ENCODE measurements at places on chromosomes 2 and 18.

DNA sequence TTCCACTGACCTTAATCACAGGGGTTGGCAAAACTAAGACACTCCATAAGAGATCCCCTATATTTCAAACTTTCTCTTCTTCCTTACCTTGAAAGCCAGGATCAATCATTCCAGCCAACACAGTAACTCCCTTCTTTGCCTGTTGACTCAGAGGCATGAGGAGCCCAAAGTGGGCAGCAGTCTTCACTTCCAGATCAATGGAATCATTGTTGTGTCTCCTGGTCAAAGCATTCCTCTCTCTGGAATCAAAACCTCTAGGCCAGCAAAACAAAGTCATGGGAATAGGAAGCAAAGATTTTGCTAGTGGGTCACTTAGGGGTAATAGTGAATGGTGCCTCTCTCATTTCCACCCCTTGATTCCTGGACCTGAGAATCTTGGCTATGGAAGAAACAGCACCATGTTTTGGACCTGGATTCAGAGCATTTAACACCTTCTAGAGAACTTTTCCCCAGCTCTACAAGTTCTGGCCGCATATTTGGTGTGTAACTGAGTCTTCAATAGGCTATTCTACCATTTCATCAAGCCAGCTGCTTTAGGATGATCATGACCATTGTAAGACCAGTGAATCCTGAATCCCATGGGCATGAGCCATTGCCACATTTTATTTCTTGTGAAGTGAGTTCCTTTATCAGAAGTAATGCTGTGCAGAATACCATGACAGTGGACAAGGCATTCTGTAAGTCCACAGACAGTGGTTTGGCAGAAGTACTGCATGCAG, 65.7 kb upstream of the SERPINE2 start:
- DNase-seq, result no peak

DNA sequence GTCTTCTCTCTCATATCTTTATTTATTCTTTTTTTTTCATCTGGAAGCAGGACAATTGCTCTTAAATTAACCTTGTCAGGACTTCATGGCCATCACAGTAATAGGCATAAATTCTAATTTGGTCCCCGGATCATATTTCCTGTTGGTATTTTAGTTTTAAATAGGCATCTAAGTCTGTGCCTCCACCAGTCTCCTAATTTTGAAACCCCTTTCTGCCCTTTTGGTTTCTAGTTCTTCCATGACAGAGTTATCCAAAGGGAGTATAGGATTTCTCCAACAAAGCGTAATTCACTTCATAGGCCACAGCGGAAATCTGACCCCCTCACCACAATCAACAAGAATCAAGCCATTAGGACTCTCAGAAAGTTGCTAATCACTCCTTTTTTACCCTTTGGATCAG, 3.8 kb downstream of the EPHA4 start:
- no peak for DNase-seq

GRCh38 chr2:54768772-54769428, 45.4 kb downstream of the EML6 start:
- peak; percentile 57 for DNase-seq

GRCh38 chr2:199895406-199895805, 15.7 kb upstream of the C2orf69 start:
- no peak for DNase-seq

DNA sequence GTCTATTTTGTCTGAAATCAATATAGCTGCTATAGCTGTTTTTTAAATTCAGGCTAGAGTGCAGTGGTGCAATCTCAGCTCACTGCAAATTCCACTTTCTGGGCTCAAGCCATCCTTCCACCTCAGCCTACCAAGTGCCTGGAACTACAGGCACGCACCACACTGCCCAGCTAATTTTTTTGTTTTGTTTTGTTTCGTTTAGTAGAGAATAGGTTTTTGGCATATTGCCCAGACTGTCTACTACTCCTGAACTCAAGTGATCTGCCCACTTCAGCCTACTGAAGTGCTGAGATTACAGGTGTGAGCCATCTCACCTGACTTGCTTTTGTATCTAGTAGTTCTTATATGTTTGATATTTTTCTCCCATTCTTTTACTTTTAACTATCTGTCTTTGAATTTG, 259.7 kb downstream of the CDH19 start:
- DNase-seq, result no peak

- DNase-seq, result no peak
These were observed at the start of gene ASIC4 for GRCh38 chr2:219514196-219514761. Gene ASIC4 (plus strand): TSS chr2:219514482. CDS start chr2:219514725, 243 bp downstream.

- no peak for DNase-seq
These were observed 59.8 kb downstream of the MARCHF4 start for GRCh38 chr2:216312441-216312840.

DNA sequence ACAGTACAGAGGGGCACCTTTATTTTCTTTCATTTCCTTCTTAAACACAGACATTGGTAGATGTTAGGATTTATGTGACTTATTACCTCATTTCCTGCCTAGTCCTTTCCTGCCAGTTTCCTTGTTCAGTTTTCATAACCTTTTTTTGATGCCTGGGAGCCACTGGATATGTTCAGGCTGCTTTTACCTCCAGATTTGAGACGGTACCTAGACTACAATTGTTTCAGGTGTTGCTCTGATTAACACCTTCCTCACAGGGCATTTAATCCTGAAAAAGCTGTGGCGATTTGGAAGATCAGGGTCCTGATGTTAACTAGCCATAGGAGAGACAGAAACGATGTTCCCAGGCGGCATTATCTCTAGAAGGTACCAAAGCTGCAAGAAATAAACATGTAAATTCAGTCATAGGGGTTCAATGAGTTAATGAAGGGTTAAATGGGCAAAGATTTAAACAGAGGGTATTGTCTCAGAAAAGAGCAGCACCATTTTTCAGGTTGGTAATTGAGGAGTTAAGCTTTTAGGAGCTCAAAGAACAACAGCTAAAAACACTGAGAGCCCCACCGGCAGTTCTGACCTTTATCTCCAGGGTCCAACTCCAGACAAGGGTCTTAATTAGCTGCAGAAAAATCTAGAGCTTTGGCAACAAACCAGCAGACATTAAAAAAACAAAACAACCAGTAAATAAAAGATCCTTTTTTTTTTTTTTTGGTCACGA, 93.3 kb downstream of the HRH4 start:
- DNase-seq, result no peak

- DNase-seq, result no peak
These were observed 283.1 kb upstream of the TRIB2 start for GRCh38 chr2:12433626-12433990.

Data from NCI-H2081 (cell line).